Mucosa of gallbladder (tissue), 1 donor: ENCODE measurements at places on chromosomes 16 and 17.

DNA sequence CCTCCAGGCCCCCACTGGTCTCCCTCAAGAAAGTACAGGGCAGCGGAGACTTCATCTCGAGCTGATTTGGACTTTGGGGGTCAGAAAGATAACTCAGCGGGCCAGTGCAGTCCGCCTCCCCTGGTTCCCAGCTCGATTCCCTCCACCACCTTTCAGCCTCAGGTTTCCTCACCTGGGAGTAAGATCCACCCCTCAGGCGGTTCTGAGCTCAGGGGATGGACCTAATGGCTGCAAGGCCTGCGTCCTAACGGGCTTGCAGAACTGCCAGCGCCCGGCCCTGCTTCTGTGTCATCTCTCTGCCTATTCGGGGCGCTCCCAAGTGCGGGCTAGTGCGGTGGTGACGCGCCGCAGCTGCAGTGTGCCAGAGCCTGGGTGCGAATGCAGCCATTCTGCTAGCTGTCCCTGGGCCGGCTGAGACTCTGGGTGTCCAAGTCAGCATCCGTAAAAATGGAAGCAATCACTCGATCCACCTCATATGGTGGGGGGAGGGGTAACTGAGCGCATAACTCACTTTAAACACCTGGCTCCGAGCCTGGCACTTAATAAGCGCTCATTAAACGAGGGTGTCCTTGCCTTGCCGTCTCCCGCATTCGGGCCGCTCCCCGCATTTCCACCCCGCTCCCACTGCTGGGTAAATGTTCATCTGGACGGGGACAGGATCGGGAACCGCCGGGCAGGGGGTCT lies 129.6 kb upstream of the LHX1 start:
- DNase-seq, result no peak

DNA sequence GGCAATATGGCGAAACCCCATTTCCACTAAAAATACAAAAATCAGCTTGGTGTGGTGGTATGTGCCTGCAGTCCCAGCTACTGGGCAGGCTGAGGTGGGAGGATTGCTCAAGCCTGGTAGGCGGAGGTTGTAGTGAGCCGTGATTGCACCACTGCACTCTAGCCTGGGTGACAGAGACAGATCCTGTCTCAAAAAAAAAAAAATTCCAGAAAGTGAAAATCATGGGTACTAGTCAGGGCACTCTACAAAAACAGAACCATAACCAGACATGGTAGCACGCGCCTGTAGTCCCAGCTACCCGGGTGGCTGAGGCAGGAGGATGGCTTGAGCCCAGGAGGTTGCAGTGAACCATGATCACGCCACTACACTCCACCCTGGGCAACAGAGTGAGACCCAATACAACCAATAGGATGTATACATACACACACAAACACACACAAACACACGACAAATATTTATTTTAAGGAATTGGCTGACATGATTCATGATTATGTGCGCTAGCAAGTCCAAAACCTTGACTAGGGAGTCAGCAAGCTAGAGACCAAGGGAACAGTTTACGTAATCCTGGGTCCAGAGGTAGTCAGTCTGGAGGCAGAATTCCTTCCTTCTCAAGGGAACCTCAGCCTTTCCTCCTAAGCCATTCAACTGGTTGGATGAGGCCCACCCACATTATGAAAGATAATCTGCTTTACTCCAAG lies 11.6 kb upstream of the GP1BA start:
- DNase-seq, result no peak

DNA sequence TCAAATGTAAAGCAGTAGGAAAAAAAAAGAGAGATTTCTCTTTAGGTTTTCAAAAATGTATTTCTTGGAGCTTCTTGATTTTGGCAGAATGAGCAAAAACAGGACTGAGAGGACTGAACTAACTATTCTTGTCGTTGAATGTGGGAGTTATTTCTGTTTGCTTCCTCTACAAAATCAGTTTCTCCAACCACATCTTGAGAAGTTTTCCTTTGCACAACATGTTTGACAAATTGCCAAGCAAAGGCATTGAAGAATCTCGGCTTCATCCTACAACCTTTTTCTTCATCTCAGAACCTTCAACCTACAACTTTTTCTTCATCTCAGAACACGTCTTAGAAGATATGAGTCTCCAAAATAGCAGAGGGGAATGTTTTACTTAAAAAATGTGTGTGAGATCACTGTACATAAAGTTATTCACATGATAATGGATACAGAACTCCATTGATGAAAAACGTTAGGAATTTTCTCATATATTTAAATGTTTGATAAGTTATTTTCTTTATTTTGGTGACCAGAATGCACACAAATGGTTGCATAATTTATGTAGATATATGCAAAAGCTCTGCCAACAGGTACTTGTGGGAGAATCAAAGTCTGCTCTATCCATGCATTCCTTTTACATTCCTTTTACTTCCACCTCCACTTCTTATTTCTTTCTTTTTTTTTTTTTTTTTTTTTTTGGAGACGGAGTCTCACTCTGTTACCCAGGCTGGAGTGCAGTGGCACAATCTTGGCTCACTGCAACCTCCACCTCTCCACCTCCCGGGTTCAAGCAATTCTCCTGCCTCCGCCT lies 370.0 kb downstream of the KCNJ2 start:
- no peak for DNase-seq

GRCh38 chr17:9898812-9899211 lies 6.3 kb downstream of the RCVRN start:
- DNase-seq, result no peak
